ENCODE measurements at places on chromosomes 7 and 10.

GRCh38 chr7:41700044-41700471, 2.8 kb downstream of the INHBA start:
- no peak for DNase-seq

DNA sequence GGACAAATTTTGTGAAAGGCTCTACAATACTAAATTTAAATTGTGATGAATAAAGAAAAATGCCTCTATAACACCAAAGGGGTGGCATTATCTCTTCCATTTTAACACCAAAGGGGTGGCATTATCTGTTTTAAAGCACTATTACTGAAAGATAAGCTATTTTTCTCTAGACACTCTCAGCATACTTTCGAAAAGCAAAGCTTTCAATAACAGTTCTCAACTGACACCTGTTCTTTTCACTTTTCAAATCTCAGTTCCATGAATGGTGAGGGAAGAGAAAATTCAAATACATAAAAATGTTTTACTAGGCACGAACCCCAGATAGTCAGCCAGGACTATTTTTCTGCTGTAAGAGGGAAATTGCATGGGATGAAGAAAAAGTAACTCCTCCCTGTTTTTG, 103.8 kb downstream of the CPEB3 start:
- DNase-seq, result no peak

- no peak for DNase-seq
Observed at GRCh38 chr10:81873932-81874816, 820 bp upstream of the NRG3 start.

- DNase-seq, result no peak
Observed at GRCh38 chr10:128448796-128449195, 322.6 kb upstream of the MKI67 start.

- DNase-seq, result no peak
Observed at GRCh38 chr10:127757033-127757432, 20.0 kb downstream of the FOXI2 start.

GRCh38 chr7:5445981-5446594, 22.5 kb upstream of the TNRC18 start:
- no peak for DNase-seq

- peak; percentile 75 for DNase-seq
Observed at GRCh38 chr10:69318106-69318866, 40.0 kb downstream of the HK1 start.

DNA sequence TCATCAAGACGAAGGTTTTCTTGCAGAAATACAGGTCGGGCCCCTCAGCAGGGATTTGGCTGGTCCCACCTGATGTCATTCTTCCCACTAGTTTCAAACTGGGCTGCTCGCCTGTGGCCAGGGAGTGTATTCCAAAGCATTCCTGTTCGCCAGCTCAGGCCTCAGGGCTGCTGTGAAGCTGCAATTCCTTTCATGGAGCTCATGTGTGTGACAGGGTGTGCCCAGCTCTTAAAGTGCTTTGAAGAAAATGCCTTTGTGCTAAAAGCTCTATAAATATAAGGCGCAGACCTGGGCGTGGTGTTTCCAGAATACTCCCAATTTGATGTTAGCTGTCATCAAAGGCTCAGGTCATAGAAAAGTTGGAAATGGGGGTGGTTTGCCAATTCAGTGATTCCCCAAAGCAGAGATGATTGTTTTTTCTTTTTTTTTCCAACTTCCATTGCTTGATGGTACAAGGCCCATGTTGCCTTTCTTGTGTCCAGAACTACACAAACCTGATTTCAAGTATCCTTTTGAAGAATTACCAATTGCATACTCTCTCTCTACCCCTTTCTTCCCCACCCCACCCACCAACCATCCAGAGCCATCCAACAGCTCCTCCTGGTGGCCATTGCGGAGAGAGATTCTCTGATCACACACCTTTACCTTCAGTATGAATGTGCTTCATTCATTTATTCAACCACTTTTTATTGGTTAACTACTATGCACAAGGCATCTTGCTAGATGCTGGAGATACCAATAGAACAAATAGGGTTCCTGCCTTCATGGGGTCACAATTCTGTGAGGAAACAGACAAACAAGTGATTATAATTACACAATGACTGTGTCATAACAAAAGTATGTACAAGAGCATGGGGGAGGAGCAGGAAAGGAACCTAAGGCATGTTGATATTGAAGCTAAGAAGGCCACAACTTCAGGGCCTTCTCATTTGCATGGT, 297.3 kb upstream of the LYZL1 start:
- peak; percentile 19 for DNase-seq

GRCh38 chr7:145431834-145432233, 596.0 kb upstream of the TPK1 start:
- no peak for DNase-seq

DNA sequence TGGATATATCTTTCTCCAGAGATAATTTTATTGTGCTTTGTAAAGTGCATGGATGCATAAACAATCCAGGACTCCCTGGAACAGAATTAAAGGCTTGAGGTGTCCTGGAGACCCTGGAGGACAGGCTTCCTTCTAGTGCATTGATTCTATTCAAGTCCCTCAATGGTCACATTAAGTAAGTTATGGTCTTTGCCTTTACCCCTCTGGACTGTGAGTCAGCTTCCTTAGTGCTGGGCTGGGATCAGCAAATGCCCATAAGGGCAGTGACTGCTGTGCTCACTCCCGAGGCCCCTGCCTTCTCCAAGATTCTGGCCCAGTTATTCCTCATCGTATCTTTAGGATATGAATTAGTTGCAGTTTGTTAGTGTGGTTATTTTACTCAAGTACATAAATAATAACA, 178.7 kb upstream of the PRSS58 start:
- DNase-seq, result no peak

DNA sequence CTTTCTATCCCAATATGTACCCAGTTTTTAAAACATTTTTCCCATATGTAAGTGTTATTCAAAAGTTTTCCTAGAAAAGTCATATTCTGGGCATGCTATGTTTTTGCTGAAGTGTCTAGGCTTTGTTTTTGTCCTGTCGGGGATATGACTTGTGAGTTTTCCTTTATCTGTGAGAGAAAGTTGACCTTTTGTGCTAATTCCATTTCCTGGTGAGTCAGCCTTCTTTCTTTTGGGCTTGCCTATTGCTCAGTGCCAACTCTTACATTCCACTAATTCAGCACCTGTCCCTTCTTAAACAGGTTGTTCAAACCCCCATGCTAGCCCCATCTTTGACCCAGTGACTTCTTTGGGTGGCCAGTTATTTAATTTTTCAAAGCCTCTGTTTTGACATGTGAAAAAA, 146.2 kb downstream of the AHR start:
- no peak for DNase-seq

GRCh38 chr10:74036474-74036873, 38.6 kb downstream of the VCL start:
- DNase-seq, result no peak

GRCh38 chr10:4176500-4177281, 391.7 kb upstream of the KLF6 start:
- DNase-seq, result no peak

DNA sequence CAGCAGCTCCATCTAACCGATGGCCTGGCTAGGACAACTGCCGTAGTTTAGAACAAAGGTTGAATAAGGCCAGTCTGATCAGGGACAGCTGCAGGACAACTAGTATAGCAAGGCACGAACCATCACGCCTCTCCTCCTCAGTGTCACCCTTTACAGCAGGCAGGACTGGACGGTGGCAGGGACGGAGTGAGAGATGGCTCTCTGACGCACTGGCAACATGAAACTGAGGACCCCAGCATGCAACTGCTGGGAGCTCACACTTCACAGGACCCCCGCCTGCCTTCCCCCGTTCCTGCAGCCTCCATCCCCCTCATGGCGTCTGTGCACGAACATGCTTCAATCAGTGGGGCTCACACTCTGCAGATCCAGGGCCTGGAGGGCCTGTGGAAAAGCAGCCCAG, 53.7 kb downstream of the ZRANB1 start:
- no peak for DNase-seq

DNA sequence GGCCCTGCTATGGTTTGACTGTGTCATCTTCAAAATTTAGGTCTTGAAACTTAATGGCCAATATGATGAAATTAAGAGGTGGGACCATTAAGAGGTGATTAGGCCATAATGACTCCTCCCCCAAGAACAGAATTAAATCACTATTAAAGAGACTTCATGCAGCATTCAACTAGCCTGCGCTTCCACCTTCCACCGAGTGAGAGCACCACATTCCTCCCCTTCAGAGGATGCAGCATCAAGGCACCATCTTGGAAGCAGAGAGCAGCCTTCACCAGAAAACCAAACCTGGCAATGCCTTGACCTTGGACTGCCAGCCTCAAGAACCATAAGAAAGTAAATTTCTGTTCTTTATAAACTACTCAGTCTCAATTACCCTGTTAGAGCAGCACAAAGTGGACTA, 371.1 kb upstream of the NFE2L3 start:
- DNase-seq, result no peak

GRCh38 chr10:96651998-96652431, 65.2 kb upstream of the TM9SF3 start:
- DNase-seq, result no peak

DNA sequence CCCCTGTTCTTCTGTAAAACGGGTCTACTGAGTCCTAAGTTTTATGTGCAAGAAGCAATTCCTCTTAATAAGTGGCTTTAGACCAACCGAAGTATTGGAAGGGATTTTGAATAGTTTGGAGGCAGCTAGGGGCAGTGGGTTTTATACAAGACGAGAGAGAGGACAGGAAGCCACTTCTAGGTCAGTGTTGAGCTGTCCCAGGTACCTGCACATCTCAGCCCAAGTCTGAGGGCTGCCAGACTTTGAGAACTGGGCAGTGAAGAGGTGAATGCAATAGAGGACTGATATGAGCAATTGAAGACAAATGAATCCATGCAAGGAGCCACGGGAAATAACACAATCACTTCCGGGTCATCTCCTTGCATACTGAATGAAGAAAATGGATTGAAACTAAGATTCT, 273.5 kb downstream of the KLF6 start:
- no peak for DNase-seq
